Smooth muscle cell of the coronary artery (primary cell): ENCODE measurements at places on chromosomes 1 and 21. TPM values are rescaled to one million over a fixed set of nuclear protein-coding genes. Genes with fewer than 3 reads are reported as not detected.

Gene TESK2
- total RNA-seq: 1.4 and 2.6 TPM in 2 replicates

Gene CD53
- total RNA-seq: not detected in 2 replicates

Gene ARHGAP29
- 19.3 and 68.2 TPM in 2 replicates for total RNA-seq

Gene ZBTB48
- 15.2 and 16.1 TPM in 2 replicates for total RNA-seq

Gene TRIM67
- total RNA-seq: 0.23 TPM in 1 of 2 replicates, not detected in the other

Gene F5
- under 0.01 TPM in 1 of 2 replicates, not detected in the other for total RNA-seq

Gene LCE1C
- not detected in 2 replicates for total RNA-seq

Gene COL8A2
- total RNA-seq: 1.3 and 5.0 TPM in 2 replicates

Gene ADAMTS1
- 82.2 and 200 TPM in 2 replicates for total RNA-seq

Gene SRM
- total RNA-seq: 9.5 and 18.5 TPM in 2 replicates
